ENCODE measurements at places on chromosomes 5 and 9.

- no peak for DNase-seq
Measured at GRCh38 chr5:86885489-86886230, 267.9 kb downstream of the COX7C start.

DNA sequence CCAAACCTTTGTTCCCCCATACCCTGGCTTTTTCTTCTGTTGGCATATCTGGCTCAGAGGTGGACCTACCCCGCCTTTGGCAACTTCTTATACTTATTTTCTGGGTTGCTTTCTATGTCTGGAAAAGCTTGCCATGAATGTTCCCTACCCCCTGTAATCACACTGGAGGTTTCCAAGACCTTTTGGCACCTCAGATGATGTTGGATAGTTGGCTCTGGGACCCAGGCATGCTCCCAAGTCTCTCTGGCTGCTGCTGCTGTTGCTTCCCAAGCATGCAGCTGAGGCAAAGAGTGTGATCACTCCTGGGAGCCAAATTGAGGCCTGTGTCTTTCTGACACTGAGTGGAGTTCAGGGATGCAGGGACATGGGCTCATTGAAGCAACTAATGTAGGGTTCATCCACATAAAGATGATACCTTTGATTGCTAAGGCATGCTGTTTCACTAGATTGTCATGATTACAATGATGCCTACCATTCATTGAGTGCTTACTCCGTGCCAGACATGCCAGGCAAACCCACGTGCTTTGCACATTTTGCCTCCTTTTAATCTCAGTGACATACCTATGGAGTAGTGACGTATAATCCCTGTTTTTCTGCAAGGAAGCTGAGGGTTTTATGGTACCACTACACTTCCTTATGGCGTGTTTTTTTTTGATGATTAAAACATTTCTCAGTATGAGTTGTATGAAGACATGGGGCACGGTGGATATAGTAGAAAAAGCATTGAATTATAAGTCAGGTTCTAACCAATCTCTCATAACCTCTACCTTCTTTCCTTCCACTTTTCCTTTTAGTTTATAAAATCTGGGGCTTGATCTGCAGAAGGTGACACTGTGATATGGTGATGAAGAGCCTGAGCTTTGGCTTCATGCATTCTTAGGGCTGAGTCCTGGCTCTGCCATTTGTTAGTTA, 73.1 kb downstream of the ARHGAP26 start:
- no peak for DNase-seq

DNA sequence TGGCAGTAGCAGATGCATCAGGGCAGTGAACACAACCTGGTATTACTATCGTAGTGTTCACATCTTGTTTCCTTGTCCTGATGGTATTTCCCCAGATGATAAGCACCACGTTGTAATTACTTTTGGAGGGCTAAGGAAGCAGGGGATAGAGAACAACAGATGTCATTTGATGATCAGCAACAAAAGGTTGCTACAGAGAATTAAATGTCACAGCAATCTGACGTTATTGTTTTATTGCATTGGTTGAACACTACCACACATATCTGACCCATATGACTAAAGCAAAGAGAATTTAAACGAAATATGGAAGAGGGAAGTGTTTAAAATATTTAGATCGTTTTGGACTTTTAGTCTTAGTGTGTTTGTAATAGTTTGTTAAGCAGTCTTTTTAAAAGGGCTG, 408.3 kb downstream of the SH3GL2 start:
- DNase-seq: no peak

GRCh38 chr5:4205398-4205797, 609.8 kb downstream of the IRX1 start:
- no peak for DNase-seq

DNA sequence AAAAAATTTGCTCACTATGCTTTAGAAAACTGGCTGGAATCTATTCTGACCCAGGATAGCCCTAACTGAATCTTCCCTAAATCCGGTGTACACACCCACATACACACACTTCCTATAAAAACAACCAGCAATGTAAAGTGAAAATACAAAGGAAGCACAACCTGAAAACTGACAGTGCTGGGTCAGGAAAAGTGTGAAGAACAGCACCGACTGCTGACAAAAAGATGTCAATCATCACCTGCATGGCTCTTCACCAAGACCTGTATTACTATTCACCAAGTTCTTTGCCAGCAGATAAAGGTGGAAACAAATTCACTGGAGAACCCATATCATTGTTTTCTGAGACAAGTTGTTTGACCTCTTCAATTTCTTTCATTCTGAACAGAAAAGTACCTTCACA, 293.8 kb upstream of the GRAMD2B start:
- no peak for DNase-seq

DNA sequence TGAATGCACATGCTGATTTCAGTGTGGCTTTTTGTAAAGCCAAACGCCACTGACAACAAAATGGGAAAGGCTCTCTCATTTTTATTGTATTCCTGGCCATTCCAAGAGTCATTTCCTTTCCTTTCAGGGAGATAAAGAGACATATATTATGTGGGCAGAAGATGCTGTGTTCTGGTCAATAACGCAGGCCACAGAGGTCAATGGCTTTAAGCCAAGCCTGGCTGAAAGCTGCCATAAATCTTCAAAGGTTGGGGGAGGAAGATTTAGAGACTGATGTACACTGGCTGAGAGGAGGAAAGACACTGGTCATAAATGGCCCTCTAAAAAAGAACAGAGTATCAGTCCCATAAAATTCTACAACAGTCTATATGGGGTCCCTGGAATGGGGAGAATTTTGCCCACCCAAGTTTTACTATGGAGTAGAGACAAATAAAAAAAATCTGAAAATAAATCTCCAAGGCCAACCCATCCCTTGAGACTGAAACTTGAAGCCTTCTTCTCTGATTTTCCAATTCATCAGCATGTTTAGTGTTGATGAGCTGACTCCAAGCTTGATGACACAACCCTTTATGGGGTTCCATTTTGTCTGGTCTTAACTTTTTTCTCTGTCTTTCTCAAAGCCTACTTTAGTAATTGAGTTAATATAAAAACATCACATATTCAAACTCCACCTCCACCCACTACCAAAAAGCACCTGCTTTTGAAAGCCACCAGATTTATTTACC, 152.1 kb upstream of the SLC24A2 start:
- no peak for DNase-seq

- DNase-seq: no peak
Measured at GRCh38 chr5:112002376-112002775, 245.4 kb upstream of the NREP start.

DNA sequence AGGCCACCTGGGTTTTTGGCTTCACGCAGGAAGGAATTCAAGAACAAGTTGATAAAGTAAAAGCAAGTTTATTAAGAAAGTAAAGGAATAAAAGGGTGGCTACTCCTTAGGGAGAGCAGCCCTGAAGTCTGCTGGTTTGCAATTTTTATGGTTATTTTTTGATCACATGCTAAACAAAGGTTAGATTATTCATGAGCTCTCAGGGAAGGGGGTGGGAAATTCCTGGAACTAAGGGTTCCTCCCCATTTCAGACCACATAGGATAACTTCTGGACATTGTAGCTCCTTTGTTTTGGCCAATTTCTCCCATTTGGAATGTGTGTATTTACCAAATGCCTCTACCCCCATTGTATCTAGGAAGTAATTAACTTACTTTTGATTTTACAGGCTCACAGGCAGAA, 63.9 kb upstream of the SYK start:
- no peak for DNase-seq

- no peak for DNase-seq
Measured at GRCh38 chr5:4198461-4198860, 602.8 kb downstream of the IRX1 start.

DNA sequence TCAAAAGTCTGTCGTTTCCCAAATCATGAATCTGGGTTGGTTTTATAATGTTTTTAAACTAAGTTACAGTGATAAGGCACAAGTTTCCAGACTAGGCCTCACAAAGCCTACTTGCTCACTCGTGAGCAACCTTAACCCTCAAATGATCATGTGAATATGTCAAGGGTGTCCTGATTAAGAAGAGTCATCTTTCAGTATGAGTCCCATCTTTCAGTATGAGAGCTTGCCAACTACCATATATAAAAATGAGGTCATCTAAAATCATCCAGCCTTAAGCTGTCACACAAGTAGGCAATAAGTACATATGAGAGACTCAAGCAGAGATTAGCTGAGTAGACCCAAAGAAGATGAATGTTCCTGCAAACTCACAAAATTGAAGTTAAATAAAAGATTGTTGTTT, 668.4 kb upstream of the FAM174A start:
- no peak for DNase-seq

DNA sequence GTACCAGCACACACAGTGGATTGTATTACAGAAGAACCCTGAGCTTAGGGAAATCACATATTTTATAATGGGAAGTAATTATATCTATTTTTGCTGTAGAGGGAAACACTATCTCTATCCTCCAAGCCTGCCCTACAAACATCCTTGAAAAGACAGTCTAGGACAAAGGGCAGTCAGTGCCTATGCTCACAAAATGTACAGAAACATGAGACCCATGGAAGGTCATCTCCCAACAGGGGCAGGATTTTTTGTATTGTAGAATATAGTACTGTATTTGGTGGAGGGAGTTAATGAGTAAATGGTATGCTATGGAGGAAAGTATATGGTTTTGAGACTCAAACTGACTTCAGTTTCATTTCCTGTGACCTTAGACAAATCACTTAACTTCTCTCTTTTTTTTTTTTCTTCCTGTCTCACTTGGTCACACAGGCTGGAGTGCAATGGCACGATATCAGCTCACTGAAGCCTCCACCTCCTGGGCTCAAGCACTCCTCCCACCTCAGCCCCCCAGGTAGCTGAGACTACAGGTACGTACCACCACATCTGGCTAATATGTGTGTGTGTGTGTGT, 5.8 kb upstream of the RAB14 start:
- DNase-seq: peak; percentile 36

DNA sequence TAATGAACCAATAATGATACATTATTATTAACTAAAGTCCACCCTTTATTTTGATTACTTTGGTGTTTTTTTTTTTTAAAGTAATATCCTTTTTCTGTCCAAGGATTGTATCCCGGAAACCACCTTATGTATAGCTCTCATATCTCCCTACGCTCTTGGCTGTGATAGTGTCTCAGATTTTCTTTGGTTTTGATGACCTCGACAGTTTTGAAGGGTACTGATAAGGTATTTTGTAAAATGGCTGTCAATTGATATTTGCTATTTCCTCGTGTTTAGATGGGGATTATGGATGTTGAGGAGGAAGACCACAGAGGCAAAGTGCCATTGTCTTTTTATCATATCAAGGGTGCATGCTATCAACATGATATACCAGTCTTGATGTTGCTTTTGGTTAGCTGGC, 259.0 kb downstream of the SGCD start:
- no peak for DNase-seq

DNA sequence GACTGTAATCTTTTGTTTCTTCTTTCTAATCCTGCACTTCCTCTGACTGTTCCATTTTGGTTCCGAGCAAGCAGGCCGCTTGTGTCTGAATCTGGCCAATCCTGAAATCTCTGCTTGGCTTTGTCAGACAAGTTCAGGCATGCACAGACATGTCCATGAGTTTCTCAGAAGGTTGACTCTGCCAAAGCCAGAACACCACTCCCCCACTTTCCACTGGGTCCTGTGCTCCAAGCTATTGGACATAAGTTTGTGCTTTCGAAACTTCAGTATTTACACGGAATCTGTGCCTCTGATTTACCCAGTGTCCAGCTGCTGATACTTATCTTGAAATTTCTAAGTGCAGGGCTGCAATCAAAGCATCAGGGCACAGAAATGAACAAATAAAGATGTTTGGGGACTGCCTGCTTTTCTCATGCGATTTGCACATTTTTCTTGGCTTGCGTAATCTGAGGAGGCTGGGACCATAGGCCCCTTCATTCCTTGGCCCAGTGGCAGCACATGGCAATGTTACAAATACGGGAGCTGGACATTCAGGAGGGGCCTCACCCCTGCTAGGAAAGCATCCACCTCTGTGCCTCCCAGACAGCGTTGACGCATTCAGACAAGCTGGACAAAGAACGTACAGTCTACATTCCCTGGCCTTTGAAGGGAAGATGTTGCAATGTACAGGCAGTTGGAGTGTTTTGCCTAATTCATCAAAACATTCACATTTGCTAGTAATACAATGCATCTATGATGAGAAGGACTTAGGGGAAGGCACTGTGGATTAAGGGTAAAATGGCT, 209.2 kb upstream of the PAPPA start:
- DNase-seq: no peak

GRCh38 chr5:19917588-19918122, 70.3 kb downstream of the CDH18 start:
- no peak for DNase-seq

DNA sequence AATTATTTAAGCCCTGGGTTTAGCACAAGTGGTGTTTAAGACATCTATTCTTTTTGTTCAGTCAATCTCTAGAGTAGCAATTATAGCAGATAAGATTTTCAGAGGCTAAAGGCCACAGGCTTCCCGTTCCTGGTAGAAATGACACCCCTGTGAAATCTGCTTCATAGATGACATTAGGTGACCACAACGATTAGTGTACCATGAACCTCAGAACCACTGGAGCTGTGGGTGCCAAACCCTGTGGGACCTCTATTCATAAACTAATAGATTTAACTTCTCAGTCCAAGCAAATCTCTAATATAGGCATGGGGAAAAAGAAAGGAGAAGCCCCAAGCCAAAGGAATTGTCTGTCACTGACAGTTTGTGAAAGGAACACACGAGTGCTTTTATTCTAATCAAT, 207.4 kb downstream of the ARRDC3 start:
- DNase-seq: no peak

GRCh38 chr9:130387905-130388304, 56.9 kb upstream of the ASS1 start:
- DNase-seq: no peak

DNA sequence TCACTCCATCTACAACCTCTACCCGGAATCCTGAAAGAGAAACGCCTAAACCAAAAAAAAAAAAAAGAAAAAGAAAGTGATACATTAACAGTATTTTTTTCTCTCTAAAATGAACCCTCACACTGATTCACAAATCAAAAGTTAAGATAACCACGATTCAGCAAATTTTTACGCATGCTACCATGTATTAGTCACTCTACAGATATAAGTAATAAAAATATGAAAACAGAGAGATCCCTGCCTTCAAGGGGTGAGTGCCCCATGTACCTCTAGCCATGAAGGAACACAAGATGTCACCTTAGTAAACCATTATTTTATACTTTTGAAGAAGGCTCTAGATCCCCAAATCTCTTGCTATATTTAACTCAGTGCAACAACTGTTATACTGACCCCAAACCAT, 33.4 kb downstream of the CEMIP2 start:
- DNase-seq: no peak

- DNase-seq: no peak
Measured at GRCh38 chr9:113562653-113563381, 99.3 kb downstream of the RGS3 start.

GRCh38 chr5:119315516-119315949, 40.3 kb upstream of the TNFAIP8 start:
- peak; percentile 77 for DNase-seq

DNA sequence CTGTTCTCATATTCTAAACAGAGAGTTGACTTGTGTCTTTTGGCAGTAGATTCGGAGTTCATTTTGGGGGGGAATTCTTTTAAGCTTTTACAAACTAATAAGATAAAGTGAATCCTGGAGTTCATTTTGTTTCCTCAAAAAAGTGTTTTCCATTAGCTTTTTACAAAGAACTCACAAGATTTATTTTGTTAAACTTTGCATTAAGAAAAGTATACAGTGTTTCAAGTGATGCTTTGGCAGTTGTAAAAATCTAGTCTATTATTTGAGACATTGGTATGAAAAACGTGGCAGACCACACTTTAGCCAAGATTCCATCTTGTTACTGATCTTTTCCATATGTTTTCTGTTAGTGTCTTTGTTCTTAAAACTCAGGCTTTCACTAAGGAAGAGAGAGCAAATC, 1.2 kb upstream of the OMD start:
- DNase-seq: no peak
